ENCODE measurements at places on chromosomes 4 and X.

- DNase-seq = no peak
Measured at GRCh38 chr4:64780664-64781063, 371.4 kb upstream of the TECRL start.

DNA sequence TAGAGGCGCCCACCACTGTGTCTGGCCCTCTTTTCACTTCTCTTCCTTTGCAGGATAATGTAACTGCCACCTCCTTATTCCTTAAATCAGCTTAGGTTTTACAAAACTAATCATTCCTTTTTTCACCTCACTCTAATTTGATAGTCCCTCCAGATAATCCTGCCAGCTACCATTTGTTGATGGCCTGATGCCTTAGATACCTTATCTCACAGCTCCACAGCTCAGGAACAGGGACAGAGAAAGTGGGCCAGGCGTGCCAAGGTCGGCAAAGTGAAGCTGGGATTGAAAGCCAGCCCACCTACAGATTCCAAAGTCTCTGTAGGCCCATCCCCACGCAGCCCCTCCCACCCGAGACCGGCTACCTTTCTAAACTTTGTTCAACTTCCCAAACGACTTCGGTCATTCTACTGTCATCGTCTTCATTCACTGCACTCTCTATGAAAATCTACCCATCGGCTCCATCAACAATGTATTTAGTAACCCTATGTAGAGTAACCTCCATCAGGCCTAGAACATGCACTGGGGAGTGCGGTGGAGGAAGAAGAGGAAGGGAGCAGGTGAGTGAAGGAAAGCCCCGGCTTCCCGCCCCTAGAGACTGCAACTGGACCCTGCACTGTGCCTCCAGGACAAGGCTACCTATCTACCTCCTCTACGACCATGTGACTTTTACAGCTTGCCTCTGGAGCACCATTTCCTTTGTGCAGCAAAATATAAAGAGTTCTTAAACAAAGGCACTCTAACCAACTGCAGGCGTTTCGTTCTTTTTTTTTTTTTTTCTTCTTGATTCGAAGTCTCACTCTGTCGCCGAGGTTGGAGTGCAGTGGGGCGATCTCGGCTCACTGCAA lies 1.5 kb downstream of the CASP6 start:
- DNase-seq = no peak

DNA sequence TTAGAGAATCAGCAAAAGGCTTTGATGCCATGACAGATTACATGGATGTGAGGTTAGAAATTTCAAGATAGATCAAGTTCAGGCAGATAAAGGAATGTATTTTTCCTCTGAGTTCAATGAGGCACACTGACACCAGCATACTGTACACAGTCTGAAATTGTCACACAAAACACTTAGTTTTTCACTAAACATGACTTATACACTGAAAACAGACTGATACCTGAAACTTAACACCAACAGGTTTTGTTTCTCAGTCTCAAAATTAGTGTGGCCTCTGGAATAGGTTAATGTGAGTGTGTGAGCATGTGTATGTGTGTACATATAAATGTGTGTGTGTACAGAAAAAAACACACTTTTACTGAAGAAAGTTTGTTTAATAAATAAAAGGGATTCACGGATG lies 129.9 kb upstream of the SLITRK2 start:
- DNase-seq = no peak

- DNase-seq = no peak
Measured at GRCh38 chrX:64204701-64205440, 637 bp downstream of the AMER1 start.

DNA sequence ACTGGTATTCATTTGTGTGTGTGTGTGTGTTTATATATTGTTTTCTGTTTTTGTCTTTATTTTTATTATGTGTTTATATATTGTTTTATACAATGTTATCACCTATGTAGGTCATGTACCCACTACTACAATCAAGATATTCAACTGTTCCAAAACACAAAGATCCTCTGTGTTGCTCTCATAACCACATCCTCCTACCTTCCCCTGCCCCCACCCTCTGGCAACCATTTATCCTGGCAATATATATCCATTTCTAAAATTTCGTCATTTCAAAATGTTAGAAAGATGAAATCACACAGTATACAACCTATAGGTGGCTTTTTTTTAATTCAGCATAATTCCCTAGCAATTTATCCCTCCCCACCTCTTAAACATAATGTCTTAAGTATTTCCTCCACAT lies 18.8 kb upstream of the RPL34 start:
- DNase-seq = no peak

- no peak for DNase-seq
Measured at GRCh38 chrX:69372435-69372834, 131.7 kb upstream of the NALF2 start.

- DNase-seq = no peak
Measured at GRCh38 chr4:178672512-178672911, 1230.3 kb upstream of the AGA start.

- DNase-seq = no peak
Measured at GRCh38 chr4:656436-657337, 17.4 kb downstream of the ATP5ME start.
